ENCODE measurements at places on chromosomes 3 and 15.

DNA sequence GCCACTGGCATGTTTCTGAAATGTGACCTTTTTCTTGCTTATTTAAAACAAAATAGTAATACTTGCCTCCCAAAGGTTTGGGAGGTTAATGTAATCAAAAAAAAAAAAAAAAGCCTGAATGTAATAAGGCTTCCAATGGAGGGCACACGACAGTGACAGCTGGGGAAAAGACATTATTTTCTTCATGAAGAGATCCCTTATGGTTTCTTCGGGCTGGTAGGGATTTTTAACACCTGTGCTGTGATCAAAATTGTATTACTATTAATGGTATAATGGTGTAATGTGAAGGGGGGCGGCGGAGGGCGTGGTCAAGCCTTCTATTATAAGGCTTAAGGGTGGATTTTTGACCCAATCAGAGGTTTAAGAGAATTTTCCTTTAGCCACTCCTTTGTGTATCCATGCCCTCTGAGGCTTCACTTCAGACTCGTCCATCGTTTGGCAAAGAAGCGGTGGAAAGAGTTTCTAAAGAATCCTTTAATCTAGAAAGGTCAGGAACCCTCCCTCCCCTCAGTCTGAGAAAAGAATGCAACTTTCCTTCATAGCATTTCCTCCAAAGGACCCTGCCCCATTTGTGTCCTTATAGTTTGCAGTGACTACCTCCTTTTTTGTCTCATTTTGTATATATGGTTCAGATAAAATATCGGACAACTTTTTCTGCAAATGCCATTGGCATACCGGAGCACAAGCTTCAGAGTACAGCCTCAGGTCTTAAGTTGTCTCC is 89.5 kb upstream of the CHD2 start:
- DNase-seq: no peak

- DNase-seq: no peak
Measured at GRCh38 chr3:125403789-125404188, 28.7 kb upstream of the ZNF148 start.

- no peak for DNase-seq
Measured at GRCh38 chr3:10757021-10757820, 58.8 kb upstream of the SLC6A11 start.

GRCh38 chr15:42371096-42371495 is 11.8 kb downstream of the CAPN3 start:
- no peak for DNase-seq

Measured in stimulated activated CD8-positive, alpha-beta memory T cell treated with anti-CD3 and anti-CD28 coated beads, Interleukin-15, amount 100 ng/mL, for 4 hours (primary cell).